MV-4-11 (cell line): ENCODE measurements at places on chromosomes 5 and 9.

- no peak for DNase-seq
These were observed 32.1 kb upstream of the LMNB1 start for GRCh38 chr5:126744836-126745235.

DNA sequence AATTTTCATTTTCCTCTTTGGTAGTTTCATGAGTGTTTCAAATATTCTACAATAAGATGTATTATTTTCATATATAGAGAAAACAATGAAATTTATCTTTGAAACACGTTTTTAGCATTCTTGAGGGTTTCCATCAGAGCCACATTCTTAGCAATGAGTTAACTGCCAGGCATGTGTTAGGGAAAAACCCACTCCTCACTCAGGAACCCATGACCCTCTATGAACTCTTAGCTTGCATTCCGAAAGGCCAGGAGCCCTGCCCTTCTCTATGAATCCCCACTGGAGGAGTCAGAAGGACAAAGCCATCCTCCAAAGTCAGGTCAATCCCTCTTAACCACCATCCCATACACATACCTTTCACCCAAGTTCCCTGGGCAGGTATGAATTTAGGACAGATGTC is 57.5 kb downstream of the ADAMTS12 start:
- no peak for DNase-seq

DNA sequence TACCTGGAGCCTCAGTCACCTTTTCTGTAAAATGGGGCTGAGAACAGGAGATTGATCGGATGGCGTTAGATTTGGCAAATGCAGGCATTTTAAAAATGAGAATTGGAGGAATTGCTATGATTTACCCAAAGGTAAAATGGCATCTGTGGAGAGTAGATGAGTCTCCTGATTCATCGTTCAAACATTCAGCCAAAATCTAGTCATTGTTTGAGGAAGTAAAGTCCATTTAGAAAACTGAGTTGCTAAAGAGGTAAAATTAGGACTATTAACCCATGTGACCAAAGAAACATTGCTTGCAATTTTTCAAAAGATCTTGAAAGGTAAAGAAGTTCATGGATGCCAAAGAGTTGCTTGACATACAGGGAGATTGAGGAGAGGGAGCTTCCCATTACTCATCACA is 69.7 kb downstream of the ZNF462 start:
- no peak for DNase-seq

GRCh38 chr9:9565700-9566099 is 1047.1 kb downstream of the PTPRD start:
- DNase-seq, result no peak

GRCh38 chr9:114061830-114062474 is 16.1 kb downstream of the AMBP start:
- peak; percentile 14 for DNase-seq

- peak; percentile 87 for DNase-seq
These were observed 8.3 kb upstream of the RETREG1 start for GRCh38 chr5:16625096-16625495.

DNA sequence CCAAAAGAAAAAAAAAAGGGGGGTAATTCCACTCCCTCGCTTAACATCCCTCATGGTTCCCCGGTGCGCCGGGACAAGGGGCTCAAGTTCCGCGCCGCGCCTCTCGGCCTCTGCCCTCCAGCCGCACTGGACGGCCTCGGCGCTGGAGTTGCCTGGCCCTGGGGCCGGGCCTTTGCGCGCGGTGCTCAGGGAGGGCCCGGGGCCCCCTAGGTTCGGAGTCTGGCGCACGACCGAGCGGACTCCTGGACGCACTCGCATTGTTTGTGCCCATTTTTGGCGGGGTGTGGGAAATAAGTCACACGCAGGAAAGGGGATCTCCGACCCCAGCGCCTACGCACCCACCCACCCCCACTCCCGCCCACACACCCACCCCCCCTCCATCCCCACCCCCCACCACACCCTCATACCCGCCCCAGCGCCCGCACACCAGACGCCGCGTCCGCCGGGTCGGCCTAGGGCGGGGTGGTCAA is 381 bp downstream of the MED22 start:
- peak; percentile 29 for DNase-seq

- peak; percentile 49 for DNase-seq
These were observed 23.9 kb downstream of the GTF3C4 start for GRCh38 chr9:132694144-132694543.

DNA sequence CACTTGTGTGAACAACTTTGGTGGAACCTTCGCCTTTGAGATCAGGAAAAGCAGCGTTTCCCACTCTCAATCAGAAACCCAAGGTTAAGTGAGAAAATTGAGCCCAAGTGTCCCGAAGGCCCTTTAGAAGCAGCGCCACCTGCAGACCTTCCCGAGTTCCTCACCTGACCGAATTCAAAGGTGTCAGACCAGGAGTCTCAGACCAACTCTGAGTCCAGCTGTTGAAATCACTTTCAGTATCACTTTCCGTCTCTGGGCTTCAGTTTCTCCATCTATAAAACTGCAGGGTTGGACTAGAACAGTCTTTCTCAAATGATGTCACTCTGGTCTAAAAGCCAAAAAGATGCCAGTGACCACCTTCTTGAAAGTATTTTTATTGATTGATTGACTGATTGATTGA is 31.7 kb upstream of the GRHPR start:
- DNase-seq, result peak; percentile 9

DNA sequence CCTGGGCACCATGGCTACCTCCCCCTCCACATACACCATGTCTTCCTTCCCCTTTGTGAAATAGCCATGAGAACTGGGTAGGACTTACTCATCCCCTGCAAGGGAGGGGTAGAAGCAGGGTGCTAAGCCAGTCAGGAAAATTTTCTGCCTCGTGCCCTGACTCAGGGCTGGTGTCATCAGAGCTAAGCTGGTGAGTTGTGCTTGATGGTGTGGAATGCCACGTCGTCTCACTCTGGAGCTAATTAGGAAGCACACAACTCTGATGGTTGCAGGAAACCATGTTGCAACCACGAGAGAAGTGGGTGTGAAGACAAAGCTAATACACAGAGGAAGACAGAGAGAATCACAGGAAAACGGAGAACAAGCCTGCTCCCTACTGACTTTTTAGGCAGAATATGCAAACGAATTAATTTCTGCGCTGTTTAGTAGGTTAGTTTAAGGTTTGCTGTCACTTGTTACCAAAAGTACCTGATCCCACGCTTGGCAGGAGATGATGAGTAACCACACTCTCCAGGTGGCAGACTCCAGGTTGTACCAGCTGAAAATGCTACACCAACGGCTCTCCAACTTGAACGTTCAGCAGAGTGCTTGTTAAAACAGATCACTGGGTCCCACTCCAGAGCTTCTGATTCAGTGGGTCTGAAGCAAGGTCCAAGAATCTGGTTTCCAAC is 54.5 kb downstream of the STK10 start:
- peak; percentile 98 for DNase-seq

GRCh38 chr9:80094176-80094771 is 522.5 kb downstream of the TLE4 start:
- DNase-seq, result no peak

GRCh38 chr5:156678484-156678883 is 171.6 kb upstream of the PPP1R2B start:
- DNase-seq, result no peak

GRCh38 chr5:57581772-57582171 is 99.2 kb upstream of the ACTBL2 start:
- no peak for DNase-seq

DNA sequence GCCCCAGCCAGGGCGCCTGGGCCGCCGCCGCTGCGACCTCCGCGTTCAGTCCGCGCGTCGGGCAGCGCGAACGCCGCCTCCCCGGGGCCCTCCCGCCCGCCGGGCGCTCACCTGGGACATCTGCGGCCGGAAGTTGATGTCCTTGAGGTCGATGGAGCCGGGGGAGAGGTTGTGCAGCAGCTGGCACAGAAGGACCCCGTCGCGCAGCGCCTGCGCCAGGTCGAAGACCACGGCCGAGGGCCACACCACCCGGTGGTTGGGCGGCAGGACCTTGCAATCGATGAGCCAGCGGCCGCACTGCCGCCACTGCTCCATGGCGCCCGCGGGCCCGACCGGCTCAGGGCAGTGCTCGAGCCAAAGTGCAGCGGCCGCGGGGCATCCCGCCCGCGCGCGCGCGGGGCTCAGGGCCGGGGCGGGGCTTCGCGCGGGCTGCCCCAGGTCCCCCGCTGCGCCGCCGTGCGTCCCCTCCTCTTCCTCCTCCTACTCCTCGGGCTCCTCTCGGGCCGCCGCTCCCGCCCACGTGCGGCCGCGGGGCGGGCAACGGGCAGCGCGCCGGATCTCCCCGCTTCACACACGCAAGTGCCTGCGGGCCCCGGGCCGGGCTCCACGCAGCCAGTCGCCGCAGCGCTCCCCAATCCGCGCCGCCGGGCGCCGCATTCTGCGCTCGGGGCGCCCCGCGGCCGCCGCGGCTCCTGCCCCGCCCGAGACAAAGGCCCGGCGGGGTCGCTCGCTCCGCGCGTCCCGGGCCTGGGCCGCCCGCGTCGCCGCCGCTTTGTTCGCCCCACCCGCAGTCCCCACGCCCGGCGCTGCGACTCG is at the start of gene VAV2:
Gene VAV2, minus strand, starts transcription at position 361 of the 816 bp plus-strand sequence. Its CDS starts 46 bp downstream, at position 315.
- DNase-seq, result peak; percentile 53

DNA sequence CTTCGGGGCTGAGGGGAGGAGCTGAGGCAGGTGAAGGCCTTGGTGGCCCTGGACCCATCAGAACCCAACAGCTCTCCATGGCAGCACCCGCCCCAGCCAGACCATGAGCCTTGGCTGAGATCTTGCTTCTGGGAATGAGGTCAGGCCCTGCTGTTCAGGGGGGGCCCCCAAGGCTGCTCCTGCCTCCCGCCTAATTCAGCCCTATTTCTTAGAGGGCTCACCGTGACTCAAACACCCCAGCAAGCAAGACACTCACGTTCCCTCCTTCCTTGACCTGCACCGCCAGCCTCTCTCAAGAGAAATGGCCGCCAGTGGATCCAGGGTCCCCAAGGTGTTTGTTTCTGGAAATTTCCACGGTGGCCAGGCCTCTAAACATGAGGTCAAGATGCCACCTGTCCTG is 61.4 kb upstream of the PPP1R26 start:
- no peak for DNase-seq

- DNase-seq, result no peak
These were observed 592.9 kb downstream of the SEMA5A start for GRCh38 chr5:8953016-8953415.

- DNase-seq, result no peak
These were observed 53.8 kb downstream of the CD180 start for GRCh38 chr5:67142816-67143215.

- DNase-seq, result no peak
These were observed 59.0 kb downstream of the MARCHF11 start for GRCh38 chr5:16120579-16120978.

GRCh38 chr9:96436063-96436455 is 13.9 kb upstream of the HABP4 start:
- no peak for DNase-seq

DNA sequence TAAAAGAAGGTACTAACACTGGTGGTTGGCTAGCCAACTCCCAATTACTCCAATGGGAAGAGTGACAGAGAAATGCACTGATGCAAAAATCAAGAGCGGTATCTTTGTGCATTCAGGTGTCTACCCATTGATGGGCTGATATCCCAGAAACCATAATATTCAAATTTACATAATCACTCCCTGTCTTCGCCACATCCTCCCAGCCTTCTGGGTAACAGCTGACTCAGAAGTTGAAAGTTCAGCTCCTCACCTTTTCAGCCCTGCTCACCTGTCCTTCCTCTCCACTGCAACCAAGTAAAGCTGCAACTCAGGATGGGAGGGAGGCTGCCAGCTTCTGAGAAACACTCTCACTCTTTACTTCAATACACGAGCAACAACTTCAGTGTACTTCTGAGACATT is 6.9 kb downstream of the SUSD1 start:
- no peak for DNase-seq

DNA sequence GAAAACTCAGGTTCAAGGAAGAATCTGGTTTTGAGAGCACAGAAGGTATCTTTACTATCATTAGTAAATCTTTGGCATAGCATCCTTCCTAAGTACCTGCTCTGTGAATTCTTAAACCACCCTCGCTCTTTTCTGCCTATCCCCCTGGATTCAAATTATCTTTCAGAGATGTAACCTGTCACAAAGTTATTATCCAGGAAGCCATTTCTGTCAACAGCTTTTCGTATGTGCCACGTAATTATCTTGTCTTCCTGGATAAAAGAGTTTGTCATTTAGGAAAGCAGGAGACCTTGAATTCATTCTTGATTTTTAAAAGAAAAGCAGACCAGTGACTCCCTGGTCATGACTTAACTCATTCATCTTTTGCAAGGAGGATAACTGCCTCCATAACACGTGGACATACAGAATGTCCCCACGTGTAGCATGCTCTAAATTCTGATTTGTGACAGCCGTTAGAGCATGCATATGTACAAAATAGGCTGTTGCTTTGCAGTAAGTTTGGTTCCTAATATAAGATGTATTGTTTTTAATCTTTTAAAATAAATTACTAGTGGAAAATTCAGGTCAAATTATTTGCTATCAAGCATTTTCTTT is 189.0 kb downstream of the TRIO start:
- no peak for DNase-seq

DNA sequence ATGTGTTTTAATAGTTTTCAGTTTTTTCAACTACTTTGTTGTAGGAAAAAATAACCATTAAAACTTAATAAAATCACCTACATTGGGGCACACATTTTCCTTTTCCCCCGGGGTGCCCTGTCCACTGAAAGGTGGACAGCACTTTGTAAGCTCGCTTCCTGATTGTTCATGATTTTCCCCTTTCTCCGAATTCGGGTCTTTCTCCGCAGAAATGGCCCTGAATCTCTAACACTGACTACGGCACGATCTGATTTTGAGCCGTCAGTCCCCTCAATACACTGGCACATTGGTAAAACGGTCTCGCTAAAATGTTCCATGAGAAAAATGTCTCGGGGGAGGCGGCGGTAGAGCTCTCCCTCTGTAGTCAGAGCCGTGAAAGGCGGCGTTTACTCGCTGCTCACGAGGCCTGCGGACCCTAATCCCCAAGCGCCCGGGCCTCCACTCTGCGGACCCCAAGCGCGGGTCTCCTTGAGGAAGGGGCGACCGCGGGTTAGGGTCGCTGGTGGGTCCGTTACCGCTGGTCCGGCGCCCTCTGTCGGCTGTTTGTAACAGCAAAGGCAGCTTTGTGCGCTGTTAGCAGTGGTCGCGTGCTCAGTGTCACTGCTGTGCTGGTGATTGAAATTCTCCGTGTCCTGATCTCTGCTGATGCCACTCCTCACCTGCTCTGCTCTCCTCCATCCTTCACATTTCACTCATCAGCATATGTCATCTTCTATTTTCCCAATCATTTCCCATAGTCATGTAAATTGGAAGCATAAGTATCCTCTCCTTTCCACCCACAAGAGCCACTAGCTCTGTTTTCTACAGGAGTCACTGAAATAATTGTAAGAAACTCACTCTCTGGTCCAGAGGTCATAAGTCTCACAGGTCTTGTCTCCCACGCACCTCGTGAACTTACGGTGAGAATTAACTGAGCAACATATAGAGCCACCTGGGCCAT is 10.8 kb upstream of the IFNA2 start:
- DNase-seq, result no peak

GRCh38 chr9:123697686-123698085 is 232.2 kb downstream of the DENND1A start:
- DNase-seq, result no peak

DNA sequence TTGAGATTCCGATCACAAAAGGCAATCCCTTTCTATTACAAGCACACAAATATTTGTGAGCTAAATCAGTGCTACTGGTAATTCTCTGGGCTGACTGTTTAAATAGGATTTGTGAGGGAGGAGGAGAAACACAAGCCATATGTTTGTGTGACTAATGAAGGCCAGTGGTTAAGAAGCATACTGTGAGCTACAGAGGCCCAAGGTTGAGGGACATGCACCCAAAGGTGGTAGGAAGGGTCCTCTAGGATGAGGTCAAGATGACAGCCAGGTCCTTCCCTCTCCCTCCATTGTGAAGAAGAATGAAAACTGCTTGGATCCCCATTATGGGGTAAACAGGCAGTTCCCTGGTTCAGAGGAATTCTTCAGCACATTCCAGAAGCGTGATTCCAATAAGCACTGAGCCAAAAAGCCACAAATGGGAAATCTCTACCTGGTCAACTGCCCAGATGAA is 83.9 kb downstream of the SPOCK1 start:
- no peak for DNase-seq
